ENCODE measurements at places on chromosomes 7 and 10.

- no peak for DNase-seq
Observed at GRCh38 chr7:92615861-92616260, 25.7 kb upstream of the FAM133B start.

GRCh38 chr10:30857803-30858202 lies 173.9 kb downstream of the ZNF438 start:
- DNase-seq: no peak

DNA sequence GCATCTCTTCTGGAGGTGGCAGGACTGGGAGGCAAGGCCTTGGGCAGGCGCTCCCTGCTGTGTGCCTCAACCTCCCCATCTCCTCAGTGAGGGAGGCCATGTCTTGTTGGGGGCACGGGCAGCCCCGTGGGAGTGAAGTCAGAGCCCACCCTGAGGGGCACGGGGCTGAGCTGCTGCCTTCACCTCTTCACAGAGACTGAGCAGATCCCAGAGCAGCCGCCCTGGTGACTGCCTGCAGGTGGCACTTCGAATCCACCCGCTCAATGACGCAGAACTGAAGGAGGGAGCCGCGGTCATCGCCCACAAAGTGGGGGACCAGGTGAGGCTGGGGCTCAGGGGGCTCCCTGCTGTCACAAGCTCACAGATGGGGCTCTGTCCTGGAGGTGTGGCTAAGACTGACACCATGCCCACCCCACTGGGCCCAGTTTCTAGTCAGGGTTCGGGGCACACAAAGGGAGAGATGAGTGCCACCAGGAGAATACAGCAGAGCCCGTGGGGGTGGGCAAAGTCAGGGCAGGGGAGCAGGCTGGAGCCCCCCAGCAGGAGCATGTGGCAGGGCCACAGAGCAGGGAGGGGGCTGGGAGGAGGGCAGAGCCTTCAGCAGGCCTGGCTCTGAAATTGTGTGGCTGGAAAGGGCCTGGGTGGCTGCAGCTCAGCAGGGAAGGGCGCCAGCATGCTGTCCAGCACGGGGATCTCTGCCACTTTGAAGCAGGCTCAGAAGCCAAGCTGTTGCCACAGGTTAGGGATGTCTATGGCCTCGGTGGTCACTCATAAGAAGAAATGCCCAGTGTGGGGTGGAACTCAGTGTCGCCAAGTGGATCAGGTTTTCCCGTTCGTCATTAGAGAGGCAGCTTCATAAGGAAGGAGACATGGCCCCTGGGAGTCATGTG lies 18.8 kb upstream of the CHST12 start:
- DNase-seq: no peak

- DNase-seq: no peak
Observed at GRCh38 chr7:101725921-101726320, 91.5 kb upstream of the CUX1 start.

- no peak for DNase-seq
Observed at GRCh38 chr10:34403512-34403911, 411.6 kb downstream of the PARD3 start.

GRCh38 chr7:78746301-78746700 lies 707.2 kb downstream of the MAGI2 start:
- DNase-seq: no peak

DNA sequence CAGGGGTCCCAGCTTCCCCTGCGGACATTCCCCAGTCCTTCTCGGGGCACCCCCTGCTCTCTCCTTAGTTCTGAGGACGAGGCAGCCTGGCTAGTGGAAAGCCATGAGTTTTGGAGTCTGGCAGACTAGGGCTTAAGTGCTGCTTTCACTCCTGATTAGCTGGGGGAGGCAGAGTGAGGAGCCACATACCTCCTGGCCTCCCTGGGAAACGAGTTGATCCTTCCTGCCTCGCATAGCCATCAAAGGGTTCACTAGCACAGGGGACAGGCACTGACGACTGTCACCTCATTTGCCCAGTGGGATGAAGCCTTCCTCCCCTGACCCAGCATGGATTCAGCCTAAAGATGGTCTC lies 402.5 kb downstream of the RPS24 start:
- DNase-seq: no peak

GRCh38 chr7:9026121-9026520 lies 592.7 kb downstream of the NXPH1 start:
- no peak for DNase-seq

Data from effector CD4-positive, alpha-beta T cell (primary cell).